MCF 10A (cell line): ENCODE measurements at places on chromosomes 7 and 10. TPM values are rescaled to one million over a fixed set of nuclear protein-coding genes. Genes with fewer than 3 reads are reported as not detected.

GRCh38 chr7:26659121-26659520 is 205.3 kb downstream of the SKAP2 start:
- H3K36me3 ChIP-seq: no peaks in the 10 kb centered on the region
- peaks cover 5% of the 10 kb centered on the region for H3K4me1 ChIP-seq
- no peak overlapping the region for H3K4me3 ChIP-seq
- DNase-seq: no peak
- no peaks in the 10 kb centered on the region for H3K27me3 ChIP-seq
- no peak overlapping the region for H3K27ac ChIP-seq

DNA sequence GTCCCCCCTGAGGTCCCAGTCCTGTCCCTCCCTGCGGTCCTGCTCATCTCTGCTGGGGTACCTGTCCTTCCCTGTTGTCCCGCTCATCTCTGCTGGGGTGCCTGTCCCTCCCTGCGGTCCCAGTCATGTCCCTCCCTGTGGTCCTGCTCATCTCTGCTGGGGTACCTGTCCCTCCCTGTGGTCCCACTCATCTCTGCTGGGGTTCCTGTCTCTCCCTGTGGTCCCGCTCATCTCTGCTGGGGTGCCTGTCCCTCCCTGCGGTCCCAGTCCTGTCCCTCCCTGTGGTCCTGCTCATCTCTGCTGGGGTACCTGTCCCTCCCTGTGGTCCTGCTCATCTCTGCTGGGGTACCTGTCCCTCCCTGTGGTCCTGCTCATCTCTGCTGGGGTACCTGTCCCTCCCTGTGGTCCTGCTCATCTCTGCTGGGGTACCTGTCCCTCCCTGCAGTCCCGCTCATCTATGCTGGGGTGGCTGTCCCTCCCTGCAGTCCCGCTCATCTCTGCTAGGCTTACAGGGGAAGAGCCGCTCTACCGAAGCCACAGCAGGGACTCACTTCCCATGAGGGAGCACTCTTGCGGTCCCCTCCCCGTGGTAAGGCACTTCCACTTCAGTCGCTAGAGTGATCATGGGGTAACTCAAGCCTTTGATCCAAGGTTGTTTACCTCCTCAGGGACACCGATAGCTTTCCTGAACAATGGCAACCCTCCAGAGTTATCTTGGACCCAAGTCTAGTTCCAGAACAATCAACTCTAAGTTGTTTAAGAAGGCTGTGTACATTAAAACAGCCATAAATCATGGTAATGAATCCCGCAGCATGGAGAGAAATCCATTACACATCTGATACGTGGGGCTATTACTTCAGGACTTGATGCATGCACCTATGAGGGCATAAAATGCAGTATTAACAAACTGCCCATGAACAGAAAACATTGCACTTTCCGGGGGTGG is 46.8 kb upstream of the MNX1 start:
- H3K4me1 ChIP-seq: no peaks in the 10 kb centered on the region
- no peak overlapping the region for H3K27ac ChIP-seq
- peaks cover 36% of the 10 kb centered on the region for H3K27me3 ChIP-seq

- no peaks in the 10 kb centered on the region for H3K4me1 ChIP-seq
- H3K27me3 ChIP-seq: no peaks in the 10 kb centered on the region
- no peak overlapping the region for H3K27ac ChIP-seq
- H3K4me3 ChIP-seq: no peak overlapping the region
These were observed 44.9 kb upstream of the KMT2C start for GRCh38 chr7:152480664-152481063.

DNA sequence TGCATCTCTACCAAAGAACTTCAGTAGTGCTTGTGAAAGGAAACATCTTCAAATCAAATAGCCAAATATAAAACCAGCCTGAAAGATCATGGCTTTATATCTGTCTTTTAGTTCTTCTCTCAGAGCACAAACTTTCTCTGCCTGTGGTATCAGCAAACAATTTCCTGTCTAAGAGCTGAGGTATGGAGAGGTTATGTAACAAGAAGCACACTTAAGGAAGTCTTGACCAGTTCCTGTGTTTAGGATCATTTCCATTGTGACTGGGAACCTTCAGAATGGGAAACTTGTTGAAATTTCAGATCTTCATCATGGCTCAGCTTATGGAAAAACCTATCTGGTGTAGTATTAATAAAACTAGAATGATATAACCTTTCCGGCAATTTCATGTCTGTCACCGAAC is 148.8 kb downstream of the MBL2 start:
- no peak overlapping the region for H3K27ac ChIP-seq
- H3K4me3 ChIP-seq: no peak overlapping the region
- DNase-seq: no peak
- no peaks in the 10 kb centered on the region for H3K36me3 ChIP-seq
- H3K4me1 ChIP-seq: no peaks in the 10 kb centered on the region

GRCh38 chr10:76382381-76382851 is 951.0 kb downstream of the LRMDA start:
- H3K27me3 ChIP-seq: no peaks in the 10 kb centered on the region
- H3K36me3 ChIP-seq: no peaks in the 10 kb centered on the region
- H3K4me1 ChIP-seq: peaks cover 6% of the 10 kb centered on the region
- no peak overlapping the region for H3K4me3 ChIP-seq

GRCh38 chr7:7567898-7568531 is 1.3 kb downstream of the MIOS start:
- H3K27me3 ChIP-seq: no peaks in the 10 kb centered on the region
- H3K36me3 ChIP-seq: peaks cover 18% of the 10 kb centered on the region
- peak overlapping the region; percentile 72 for H3K27ac ChIP-seq
- no peak overlapping the region for H3K4me3 ChIP-seq

- no peaks in the 10 kb centered on the region for H3K27me3 ChIP-seq
- H3K36me3 ChIP-seq: no peaks in the 10 kb centered on the region
- no peaks in the 10 kb centered on the region for H3K4me1 ChIP-seq
- no peak overlapping the region for H3K4me3 ChIP-seq
These were observed 757.1 kb downstream of the AUTS2 start for GRCh38 chr7:70355198-70356020.

DNA sequence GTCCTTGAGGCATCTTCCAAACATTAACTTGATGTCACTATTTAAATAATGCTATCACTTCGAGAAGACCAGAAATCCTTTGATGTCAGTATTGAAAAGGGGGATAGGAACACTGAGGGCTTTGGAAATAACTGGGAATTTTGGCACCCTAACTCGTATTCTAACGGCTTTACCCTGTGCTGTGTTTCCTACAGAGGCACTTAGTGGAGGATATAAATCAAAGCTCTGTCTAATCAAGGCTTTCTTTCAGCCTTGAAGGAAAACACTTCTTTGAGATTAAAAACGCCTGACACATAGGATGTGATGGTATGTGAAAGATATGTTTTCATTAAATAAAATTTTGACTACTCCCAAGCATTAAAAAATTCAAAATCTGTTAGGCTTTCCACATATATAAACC is 62.3 kb downstream of the CREB5 start:
- H3K4me1 ChIP-seq: no peaks in the 10 kb centered on the region
- DNase-seq: no peak
- H3K27me3 ChIP-seq: no peaks in the 10 kb centered on the region
- H3K36me3 ChIP-seq: no peaks in the 10 kb centered on the region

GRCh38 chr10:69292459-69292858 is 14.2 kb downstream of the HK1 start:
- H3K27ac ChIP-seq: no peak overlapping the region
- no peak for DNase-seq
- no peaks in the 10 kb centered on the region for H3K4me1 ChIP-seq
- H3K36me3 ChIP-seq: no peaks in the 10 kb centered on the region
- H3K4me3 ChIP-seq: no peak overlapping the region

GRCh38 chr10:47116445-47116844 is 183.6 kb upstream of the GDF10 start:
- H3K36me3 ChIP-seq: no peaks in the 10 kb centered on the region
- no peak overlapping the region for H3K4me3 ChIP-seq
- no peaks in the 10 kb centered on the region for H3K4me1 ChIP-seq
- H3K27me3 ChIP-seq: peaks cover 72% of the 10 kb centered on the region
- H3K27ac ChIP-seq: no peak overlapping the region
- DNase-seq: no peak

GRCh38 chr7:84058311-84059076 is 136.1 kb downstream of the SEMA3A start:
- H3K27ac ChIP-seq: peak overlapping the region; percentile 71
- H3K4me1 ChIP-seq: peaks cover 39% of the 10 kb centered on the region
- peak overlapping the region; percentile 13 for H3K4me3 ChIP-seq
- no peaks in the 10 kb centered on the region for H3K27me3 ChIP-seq

GRCh38 chr10:130370721-130371120 is 234.5 kb downstream of the GLRX3 start:
- peaks cover 6% of the 10 kb centered on the region for H3K36me3 ChIP-seq
- no peaks in the 10 kb centered on the region for H3K4me1 ChIP-seq
- no peak for DNase-seq
- H3K27ac ChIP-seq: no peak overlapping the region

DNA sequence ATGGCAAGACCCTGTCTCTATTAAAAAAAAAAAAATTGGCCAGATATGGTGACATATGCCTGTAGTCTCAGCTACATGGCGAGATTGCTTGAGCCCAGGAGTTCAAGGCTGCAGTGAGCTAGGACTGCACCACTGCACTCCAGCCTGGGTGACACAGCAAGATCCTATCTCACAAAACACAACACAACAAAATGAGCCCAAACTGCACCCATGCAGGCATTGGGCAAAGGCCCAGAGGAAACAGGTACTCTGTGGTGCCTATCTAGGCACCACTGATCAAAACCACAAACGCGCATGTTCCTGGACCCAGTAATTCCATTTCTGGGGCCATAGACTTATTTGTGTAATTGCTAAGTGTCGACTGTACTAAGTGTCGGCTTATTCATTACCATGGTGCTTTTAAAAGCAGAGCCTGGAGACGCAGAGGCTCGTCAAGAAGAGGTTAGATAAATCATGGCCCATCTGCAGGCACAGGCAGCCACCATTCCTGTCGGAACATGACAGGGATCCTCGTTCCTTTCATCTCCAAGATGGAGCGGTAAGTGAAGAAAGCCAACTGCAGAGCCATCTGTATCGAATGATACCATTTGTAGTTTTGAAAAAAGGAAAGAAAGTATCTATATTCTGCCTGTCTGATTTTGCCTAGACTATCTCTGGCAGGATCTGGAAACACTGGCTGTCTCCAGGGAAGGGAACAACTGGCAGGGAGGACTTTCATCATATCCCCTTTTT is 160.4 kb upstream of the RHEB start:
- no peak overlapping the region for H3K4me3 ChIP-seq
- peak overlapping the region; percentile 98 for H3K27ac ChIP-seq
- no peaks in the 10 kb centered on the region for H3K27me3 ChIP-seq

DNA sequence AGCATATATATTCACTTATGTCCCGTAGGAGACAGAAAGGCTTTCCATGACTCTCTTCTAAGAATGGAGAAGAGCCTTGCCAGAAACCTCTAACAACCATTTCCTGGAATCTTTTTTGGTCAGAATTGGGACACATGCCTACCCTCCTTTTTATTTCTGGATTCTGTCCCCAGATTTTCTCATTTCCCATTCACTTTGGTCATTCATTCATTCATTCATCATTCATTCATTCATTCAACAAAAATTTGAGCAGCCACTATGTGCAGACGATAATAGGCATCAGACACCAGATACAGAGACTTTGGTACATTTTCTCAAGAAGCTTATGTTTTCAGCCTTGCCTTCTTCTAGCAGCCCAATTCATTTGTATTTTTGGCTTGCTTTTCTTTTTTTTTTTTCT is 6.0 kb downstream of the ENTPD7 start:
- no peak for DNase-seq
- no peak overlapping the region for H3K4me3 ChIP-seq
- H3K4me1 ChIP-seq: peaks cover 27% of the 10 kb centered on the region
- H3K27me3 ChIP-seq: no peaks in the 10 kb centered on the region
- no peak overlapping the region for H3K27ac ChIP-seq
- peaks cover 67% of the 10 kb centered on the region for H3K36me3 ChIP-seq

DNA sequence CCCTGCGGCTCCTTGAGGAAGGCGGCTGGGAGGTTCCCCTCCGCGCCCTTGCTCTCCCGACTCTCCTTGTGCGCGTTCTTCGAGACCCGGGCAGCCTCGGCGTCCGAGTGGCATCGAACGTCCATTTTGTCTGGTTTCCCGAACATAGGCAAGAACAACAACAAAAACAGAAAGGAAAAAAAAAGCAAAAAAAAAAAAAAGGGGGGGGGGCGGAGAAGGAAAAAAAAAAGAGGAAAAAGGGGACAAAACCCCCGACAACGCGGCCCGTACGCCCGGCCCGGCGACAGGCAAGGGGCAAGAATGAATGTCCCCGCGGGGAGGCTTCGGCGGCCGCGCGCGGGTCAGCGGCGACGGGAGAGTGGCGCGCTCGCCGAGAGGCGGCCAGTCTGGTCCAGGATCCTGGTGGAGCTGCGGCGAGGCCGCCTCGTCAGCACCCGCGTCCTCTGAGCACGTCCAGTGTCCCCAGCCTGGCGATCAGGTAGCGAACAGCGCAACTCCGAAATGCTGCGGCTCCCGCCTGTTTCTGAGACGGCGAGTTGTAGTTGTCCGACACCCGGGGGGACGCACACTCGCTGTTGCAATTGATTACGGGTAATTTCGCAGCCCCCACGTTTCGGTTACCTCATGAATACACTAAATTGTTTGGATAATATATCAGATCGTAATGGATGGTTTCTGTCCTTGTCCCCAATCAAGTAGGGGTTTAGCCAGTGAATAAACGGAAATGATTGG is at the start of gene VAX1:
Gene VAX1, minus strand, starts transcription at position 360 of the 732 bp plus-strand sequence. Its CDS starts 214 bp downstream, at position 146.
- H3K27ac ChIP-seq: no peak within 1 kb of the TSS
- peaks cover 30% of the 10 kb centered on the region for H3K27me3 ChIP-seq
- no peaks in the 10 kb centered on the region for H3K4me1 ChIP-seq
- no peak for DNase-seq
- no peak within 1 kb of the TSS for H3K4me3 ChIP-seq

- H3K4me3 ChIP-seq: no peak overlapping the region
- no peaks in the 10 kb centered on the region for H3K36me3 ChIP-seq
- H3K27me3 ChIP-seq: no peaks in the 10 kb centered on the region
- no peak for DNase-seq
- no peaks in the 10 kb centered on the region for H3K4me1 ChIP-seq
- H3K27ac ChIP-seq: no peak overlapping the region
These were observed 5.3 kb downstream of the CPXM2 start for GRCh38 chr10:123886292-123886691.

The HMX3 gene
- not detected in 2 replicates for total RNA-seq

The ZNF853 gene
- total RNA-seq: not detected in 2 replicates

The DLX6 gene
- total RNA-seq: not detected in 2 replicates

The C7orf57 gene
- total RNA-seq: 0.37 and 0.52 TPM in 2 replicates

The HPS1 gene
- total RNA-seq: 40.5 and 41.8 TPM in 2 replicates

The SLC26A5 gene
- total RNA-seq: not detected in 2 replicates
